Stimulated activated CD8-positive, alpha-beta memory T cell treated with anti-CD3 and anti-CD28 coated beads, Interleukin-4, amount 100 ng/mL, for 1 hour (primary cell): ENCODE measurements at places on chromosomes 2 and 18.
A peak's percentile ranks its signal among the peaks of the same experiment; 100 is the strongest.

DNA sequence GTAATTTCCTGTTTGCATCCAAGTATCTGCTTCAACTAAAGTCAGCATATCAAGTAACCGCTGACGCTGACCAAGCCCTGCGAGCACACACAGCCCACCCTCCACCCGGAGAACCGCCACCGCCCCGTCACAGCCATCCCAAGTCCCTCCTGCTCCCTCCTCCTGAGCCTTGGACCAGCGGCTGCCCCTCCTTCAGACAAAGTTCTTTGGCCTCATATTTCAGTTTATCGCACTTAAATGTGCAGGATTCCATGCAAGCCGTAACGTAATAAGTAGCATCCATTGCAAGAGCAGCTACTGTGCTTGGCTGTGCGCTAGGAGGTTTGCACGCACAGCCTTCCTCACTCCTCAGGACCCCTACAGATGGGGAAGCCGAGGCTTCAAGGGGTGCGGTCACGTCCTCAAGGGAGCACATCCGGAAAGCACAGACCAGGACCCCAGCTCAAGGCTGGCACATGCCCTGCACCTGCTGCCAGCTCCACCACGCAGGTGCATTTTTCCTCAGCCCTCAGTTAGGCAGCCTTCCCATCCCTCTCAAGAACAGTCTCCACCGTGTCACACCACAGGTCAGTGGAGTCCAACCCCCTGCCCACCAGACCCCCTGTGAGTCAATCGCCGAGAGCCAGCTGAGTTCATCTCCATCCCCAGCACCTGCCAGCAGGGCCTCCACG is 17.1 kb downstream of the PXDN start:
- DNase-seq, result no peak

- DNase-seq, result no peak
Measured at GRCh38 chr2:176128982-176129796, at the start of gene HOXD8. Gene HOXD8, plus strand, starts transcription at chr2:176129705. Its CDS starts 662 bp downstream, at chr2:176130367.

DNA sequence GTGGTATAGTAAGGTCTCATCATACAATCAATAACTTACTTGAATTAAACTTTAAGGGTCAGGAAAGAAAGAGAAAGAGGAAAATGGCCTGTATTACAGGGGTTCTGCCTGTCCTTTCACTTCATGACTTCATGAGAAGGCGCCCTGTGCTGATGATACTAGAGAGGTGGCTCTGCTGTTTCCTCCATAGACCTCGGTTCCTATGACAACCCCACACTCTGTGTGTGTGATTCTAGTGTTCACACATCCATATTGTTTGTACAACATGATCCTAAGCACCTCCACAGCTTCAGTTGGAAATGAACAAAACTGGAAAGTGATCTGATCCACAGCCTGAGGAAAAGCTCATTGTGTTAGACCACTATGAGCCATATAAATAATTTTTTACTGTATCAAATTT is 7.0 kb upstream of the REEP1 start:
- DNase-seq, result no peak

GRCh38 chr2:25104736-25105135 is 62.9 kb downstream of the EFR3B start:
- no peak for DNase-seq

- DNase-seq, result no peak
Measured at GRCh38 chr2:86778957-86779356, 11.8 kb downstream of the CD8A start.

- DNase-seq, result no peak
Measured at GRCh38 chr2:168450171-168450570, 5.9 kb upstream of the CERS6 start.

- DNase-seq, result peak; percentile 26
Measured at GRCh38 chr2:68251187-68251854, 1.0 kb downstream of the PPP3R1 start.

GRCh38 chr18:59621027-59621426 is 76.2 kb downstream of the CCBE1 start:
- DNase-seq, result no peak

GRCh38 chr2:26571316-26571715 is 69.8 kb downstream of the CIB4 start:
- DNase-seq, result no peak

DNA sequence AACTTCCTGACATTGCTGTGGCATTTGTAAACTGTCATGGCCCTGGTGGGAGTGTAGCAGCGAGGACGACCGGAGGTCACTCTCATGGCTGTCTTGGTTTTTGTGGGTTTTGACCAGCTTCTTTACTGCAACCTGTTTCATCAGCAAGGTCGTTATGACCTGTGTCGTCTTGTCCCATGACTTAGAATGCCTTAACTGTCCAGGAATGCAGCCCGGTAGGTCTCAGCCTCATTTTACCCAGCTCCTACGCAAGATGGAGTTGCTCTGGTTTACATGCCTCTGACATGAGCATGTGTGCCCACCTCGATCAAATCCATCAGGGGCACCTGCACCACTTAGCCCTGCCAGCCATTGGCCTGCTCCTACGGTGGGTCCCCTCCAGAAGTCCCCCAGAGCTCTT is 32.9 kb upstream of the SLC66A3 start:
- DNase-seq, result no peak

DNA sequence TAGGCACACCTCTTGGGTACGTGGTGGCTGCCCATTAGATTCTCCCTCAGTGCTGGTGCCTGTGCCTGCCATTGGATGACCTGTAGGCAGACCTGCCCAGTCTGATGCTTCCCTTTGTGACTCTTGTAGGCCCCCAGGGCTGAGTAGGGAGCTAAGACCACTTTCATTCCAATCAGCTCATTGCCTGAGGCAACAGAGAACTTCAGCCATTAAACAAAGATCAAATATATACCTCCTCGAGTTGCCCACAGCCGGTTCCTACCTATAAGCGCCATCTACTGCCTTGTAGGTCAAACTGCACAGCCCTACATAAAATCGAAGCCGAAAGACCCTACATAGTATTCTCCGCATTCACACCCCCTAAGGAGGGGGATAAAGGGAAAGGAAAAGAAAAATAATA is 184.6 kb downstream of the ETAA1 start:
- no peak for DNase-seq

DNA sequence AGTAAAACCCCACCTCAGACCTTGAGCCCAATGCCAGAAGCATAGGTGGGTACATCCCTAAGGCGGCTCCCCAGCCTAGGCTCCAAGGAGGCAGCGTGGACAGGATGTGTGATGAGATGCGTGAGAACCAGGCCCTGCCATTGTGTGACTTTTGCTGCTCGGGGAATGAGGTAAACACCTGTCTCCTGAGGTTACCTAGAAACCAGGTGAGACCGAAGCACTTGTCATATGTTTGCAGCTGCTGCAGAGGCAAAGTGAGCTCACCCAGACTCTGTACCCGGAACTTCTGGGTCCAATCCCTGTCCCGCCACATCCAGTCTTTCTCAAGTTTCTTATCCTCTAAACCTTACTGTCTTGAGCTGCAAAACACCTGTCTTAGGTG is 3.4 kb downstream of the FBLN7 start:
- DNase-seq, result no peak

GRCh38 chr2:225637259-225637658 is 237.7 kb downstream of the NYAP2 start:
- no peak for DNase-seq

DNA sequence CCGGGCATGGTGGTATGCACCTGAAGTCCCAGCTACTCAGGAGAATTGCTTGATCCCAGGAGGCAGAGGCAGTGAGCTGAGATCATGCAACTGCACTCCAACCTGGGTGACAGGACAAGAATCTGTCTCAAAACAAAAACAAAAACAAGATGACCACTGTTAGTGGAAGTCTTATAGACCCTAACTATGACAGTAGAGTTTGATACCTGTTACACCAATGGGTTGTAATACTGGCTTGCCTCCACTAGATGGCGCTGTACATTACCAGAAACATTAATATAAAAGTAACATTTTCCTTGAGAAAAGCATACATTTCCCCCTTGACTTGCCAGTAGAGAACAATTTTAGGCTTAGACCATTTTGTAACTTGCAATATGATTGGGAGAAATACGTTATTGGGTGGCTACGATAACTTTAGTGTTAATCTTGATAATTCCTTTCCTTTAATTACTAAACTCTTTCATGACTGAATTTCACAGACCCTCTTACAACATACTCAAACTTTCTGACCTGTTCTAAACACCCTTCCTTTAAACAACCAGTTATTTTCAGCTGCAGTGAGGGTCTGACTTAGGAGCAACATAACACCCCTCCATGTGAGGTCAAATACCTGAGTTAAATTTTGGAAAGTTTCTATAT is 19.5 kb downstream of the SLC25A52 start:
- DNase-seq, result peak; percentile 21

GRCh38 chr2:177117755-177118154 is 94.8 kb upstream of the HNRNPA3 start:
- DNase-seq, result no peak

DNA sequence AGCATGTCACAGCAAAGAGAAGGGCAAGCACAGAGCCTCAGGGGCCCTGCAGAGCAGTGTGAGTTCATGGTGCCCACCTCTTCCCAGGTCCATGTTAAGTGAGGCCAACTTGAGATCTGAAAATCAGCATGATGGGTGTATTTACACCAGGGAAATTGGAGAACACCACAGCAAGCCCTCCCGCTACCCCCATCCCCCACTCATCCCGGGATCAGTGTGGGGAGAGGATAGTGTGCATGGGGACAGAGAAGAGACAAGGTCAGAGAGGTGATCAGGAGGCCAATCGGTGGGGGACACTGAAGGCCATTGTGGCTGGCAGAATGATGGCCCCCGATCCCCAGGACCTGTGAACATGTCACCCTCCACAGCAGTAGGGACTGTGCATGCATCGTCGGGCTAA is 54.7 kb downstream of the PTGR3 start:
- no peak for DNase-seq

- DNase-seq, result no peak
Measured at GRCh38 chr2:205845446-205845845, 163.1 kb downstream of the NRP2 start.

DNA sequence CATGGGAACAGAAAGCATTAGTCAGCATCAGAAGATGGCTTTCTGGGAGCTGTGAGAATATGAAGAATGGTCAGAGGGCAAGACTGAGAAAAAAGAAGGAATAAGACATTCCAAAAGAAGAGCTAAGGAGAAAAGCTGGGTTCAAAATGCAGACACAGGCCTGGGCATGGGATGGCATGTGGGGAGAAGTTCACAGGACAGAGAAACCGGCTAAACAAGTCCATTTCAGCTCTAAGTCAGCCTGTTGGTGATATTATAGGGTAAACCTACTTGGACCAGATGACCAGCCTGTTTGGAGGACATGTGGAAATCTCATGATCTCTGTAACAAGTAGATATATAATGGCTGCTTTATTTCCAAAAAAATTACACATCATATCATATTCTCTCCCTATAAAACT is 91.7 kb upstream of the MEIS1 start:
- DNase-seq, result no peak

DNA sequence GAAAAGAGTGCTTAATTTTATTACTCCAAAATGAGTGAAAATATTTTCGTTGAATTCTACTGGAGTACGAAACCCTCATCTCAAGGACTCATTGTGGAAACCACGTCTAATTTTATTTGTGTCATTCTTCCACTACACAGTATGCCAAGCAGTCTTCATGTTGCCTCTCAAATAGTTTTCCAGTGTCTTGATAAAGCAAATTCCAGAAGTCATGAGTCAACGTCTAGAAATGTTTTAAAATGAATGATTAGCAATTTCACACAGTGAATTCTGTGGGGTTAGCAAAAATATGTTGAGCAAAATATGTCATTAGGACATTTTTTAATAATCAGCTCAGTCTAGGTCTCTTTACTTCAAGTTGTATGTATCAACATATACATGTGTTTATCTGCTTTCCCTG is 865.5 kb downstream of the DSC3 start:
- no peak for DNase-seq

GRCh38 chr2:12212841-12213597 is 466.6 kb downstream of the LPIN1 start:
- no peak for DNase-seq

- DNase-seq, result no peak
Measured at GRCh38 chr18:24068945-24069693, 54.6 kb downstream of the TTC39C start.

DNA sequence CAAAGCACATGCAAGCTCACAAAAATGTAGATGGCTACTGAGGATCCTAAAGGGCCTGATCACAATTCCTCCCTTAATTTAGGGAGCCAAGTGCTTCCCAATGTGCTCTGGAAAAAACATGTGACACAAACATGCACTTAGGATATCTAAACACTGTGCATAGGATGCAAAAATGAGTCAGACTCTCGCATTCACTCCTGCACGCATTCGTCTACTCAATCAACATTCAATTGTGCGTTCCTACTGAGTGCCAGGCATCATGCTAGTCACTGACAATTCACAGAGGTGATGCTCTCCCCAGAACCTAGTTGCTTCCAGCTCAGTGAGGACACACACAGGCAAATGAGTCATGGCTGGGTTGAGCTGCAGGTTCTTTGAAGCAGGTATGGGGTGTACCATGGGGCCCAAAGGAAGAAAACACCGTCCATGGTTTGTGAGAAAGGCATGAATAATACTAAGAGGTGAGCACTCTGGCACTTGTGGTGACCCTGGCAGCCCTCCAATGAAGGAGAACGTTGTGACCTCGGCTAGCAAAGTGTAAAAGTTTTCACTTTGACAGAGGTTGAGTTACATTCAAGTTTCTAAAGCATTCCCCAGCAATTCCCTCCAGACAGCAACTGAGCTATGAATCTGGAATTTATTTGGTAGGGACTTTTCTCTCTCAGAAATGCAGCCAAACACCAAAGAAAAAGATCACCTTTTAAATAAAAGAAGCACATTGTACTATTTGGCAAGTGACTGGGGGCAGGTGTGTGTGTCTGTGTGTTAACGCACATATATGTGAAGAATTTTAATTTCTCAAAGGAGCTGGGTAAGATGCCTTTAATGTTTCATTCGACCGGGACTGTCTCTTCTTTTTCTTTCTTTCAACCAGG is 173.3 kb downstream of the ALPK2 start:
- DNase-seq, result no peak

DNA sequence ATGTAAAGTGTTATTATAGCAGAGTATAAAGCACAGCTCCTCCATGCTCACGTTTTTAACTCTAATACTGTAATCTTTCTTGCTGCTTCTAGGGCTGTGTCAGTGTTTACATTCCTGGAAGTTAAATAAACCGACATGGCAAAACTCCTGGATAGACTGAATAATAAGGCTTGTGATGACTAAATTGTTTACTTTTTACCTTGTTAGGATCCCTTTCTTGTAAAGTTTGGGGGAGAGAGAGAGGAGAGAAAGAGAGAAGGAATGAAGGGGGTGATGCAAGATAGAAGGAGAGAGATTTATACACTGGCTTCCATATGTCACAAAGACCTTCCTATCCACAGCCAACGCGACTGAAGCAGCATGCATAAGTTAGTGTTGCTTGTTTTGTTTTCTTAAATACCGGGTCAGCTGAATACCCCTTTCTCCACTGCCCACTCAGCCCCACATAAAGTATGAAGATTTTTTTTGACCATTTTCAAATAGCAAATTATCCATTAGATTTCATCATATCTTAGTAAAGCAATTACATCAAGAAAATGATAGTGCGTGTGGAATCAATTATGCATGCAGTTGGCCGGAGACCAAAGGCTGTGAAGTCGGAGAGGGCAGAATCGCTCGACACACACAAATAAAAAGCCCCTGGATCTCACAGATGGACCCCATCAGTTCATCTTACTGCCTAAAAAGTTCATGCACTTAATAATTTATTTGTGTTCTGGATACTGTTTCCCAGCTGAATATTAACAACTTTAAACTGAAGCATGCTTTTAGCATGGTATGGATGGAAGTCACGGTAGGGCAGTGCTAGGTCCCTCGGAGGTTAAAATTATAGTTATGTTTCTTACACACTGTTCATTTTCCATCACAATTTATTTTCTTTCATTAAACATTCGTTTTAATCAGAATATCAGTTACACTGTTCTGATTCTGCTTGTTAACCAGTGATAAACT is 20.1 kb downstream of the BCL11A start:
- DNase-seq, result no peak

- DNase-seq, result no peak
Measured at GRCh38 chr2:44335806-44336538, 25.3 kb downstream of the PREPL start.

- no peak for DNase-seq
Measured at GRCh38 chr18:69567813-69568488, 167.3 kb downstream of the DOK6 start.
